ENCODE measurements at places on chromosomes 12 and 14. TPM values are rescaled to one million over a fixed set of nuclear protein-coding genes. Genes with fewer than 3 reads are reported as not detected.

- H3K4me1 ChIP-seq, result no peaks in the 10 kb centered on the region
- no peak overlapping the region for H3K27ac ChIP-seq
- H3K36me3 ChIP-seq, result no peaks in the 10 kb centered on the region
- no peak for DNase-seq
- peaks cover 7% of the 10 kb centered on the region for H3K27me3 ChIP-seq
- H3K4me3 ChIP-seq, result no peak overlapping the region
Observed at GRCh38 chr12:54162741-54163140, 26.0 kb downstream of the SMUG1 start.

- H3K27ac ChIP-seq, result no peak overlapping the region
- H3K27me3 ChIP-seq, result no peaks in the 10 kb centered on the region
- no peak for DNase-seq
- no peak overlapping the region for H3K4me3 ChIP-seq
- H3K4me1 ChIP-seq, result no peaks in the 10 kb centered on the region
Observed at GRCh38 chr12:97306147-97306546, 156.5 kb upstream of the RMST start.

DNA sequence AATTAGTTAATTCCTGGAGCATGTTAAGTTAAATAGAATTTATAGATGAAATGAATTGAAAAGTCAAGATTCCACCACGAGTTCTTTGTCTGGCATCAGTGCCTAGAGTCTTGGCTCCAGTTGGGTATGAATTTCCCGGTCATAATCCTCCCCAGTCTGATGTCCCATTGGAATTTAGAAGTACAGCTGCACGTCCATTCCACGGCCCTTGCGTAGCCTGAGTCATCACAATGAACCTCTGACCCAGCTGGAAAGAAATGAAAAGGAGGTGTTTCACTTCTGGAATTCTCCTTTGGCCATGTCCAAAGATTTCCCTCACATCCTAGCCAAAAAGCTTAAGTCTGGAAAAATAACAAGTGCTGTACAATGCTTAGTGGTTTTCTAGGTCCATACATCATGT lies 122.7 kb downstream of the KICS2 start:
- no peak overlapping the region for H3K4me3 ChIP-seq
- no peaks in the 10 kb centered on the region for H3K36me3 ChIP-seq
- DNase-seq, result no peak
- no peak overlapping the region for H3K27ac ChIP-seq
- H3K27me3 ChIP-seq, result no peaks in the 10 kb centered on the region
- no peaks in the 10 kb centered on the region for H3K4me1 ChIP-seq

DNA sequence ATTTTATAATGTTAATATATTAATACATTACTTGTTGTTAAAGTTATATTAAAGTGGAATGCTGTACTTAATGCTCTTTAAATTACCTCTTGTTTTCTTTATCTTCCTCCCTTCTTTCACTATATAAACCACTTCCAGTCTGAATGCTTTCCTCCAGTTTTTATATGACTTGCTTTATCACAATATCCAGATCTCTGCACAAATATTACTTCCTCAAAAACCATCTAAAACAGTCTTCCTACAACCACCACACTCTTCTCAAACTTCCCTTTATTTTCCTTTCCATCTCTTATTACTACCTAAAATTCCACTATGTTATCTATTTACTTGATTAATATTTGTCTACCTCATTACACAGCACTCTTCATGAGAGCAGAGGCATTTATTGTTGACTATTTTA lies 956.6 kb downstream of the LRFN5 start:
- no peaks in the 10 kb centered on the region for H3K36me3 ChIP-seq
- H3K4me3 ChIP-seq, result no peak overlapping the region
- no peak for DNase-seq
- H3K27me3 ChIP-seq, result no peaks in the 10 kb centered on the region

DNA sequence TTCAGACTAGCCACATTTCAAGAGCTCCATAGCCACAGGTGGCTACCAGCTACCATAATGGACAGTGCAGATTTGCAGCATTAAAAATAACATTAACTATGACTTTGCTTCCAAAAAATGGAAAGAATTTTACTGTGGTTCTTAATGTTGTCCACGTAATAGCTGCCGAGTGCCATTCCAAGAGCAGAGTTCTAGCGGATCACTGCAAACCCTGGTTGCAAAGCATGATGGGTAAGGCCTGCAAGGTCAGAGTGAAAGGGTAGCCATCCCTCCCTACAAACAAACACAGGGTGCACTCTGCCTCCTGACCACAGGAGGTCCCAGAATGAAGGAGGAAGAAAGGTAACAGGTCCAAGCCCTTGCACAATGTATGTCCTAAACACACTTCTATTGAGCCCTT lies 157.6 kb downstream of the DPF3 start:
- no peak overlapping the region for H3K4me3 ChIP-seq
- no peak for DNase-seq
- H3K36me3 ChIP-seq, result no peaks in the 10 kb centered on the region
- H3K4me1 ChIP-seq, result no peaks in the 10 kb centered on the region

- H3K36me3 ChIP-seq, result no peaks in the 10 kb centered on the region
- no peak overlapping the region for H3K4me3 ChIP-seq
- no peaks in the 10 kb centered on the region for H3K4me1 ChIP-seq
- H3K27ac ChIP-seq, result no peak overlapping the region
- DNase-seq, result no peak
- H3K27me3 ChIP-seq, result no peaks in the 10 kb centered on the region
Observed at GRCh38 chr12:101414533-101415119, 7.1 kb upstream of the ARL1 start.

GRCh38 chr12:40560848-40561247 lies 131.4 kb upstream of the CNTN1 start:
- H3K27me3 ChIP-seq, result no peaks in the 10 kb centered on the region
- no peaks in the 10 kb centered on the region for H3K4me1 ChIP-seq
- no peaks in the 10 kb centered on the region for H3K36me3 ChIP-seq
- H3K27ac ChIP-seq, result no peak overlapping the region
- DNase-seq, result no peak

ST8SIA1 gene
- total RNA-seq, result 4.4 TPM

OR10AD1 gene
- total RNA-seq, result not detected

KSR2 gene
- total RNA-seq, result 2.1 TPM
